ENCODE measurements at places on chromosomes 3 and 15.

GRCh38 chr15:100863796-100864267 lies 15.8 kb upstream of the ALDH1A3 start:
- DNase-seq, result no peak

- DNase-seq, result no peak
Observed at GRCh38 chr3:46946416-46946815, 30.1 kb downstream of the CCDC12 start.

- no peak for DNase-seq
Observed at GRCh38 chr15:29101491-29101890, 168.1 kb downstream of the NSMCE3 start.

DNA sequence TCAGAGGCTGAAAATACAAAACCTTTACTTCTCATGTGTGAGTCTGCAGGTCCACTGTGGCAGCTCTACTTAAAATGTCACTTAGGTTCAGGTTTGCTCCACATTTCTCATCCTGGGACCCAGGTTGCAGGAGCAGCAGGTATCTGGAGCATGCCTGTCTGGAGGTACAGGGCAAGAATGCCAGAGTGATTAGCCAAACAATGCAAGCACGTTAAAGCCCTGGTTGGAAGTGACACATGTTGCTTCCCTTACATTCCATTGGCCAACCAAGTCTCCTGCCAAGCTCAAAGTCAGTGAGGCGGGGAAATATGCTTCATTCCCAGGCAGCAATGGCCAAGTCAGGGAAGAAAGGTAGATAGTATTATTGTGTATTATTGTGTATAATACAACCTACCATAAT lies 76.8 kb upstream of the ARL6 start:
- no peak for DNase-seq

DNA sequence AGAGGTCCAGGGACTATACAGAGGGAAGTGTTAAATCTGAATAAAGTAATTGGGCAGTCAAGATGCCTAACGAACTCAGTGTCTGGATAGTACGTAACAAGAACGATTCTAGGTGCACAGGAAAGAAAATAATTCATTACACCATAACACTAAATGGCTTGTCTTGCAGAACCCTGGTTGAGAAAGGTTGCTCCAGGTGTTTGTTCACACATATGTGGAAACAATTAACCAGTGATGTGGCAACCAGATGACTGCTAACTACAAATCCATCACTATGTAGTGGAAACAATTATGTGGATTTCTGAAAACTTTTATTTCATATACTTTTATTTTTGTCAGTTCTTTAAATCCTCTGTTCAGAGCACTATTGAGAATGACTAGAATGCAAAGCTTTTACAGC lies 10.4 kb upstream of the HDC start:
- DNase-seq, result no peak

GRCh38 chr3:40971191-40972168 lies 227.8 kb upstream of the CTNNB1 start:
- DNase-seq, result no peak

DNA sequence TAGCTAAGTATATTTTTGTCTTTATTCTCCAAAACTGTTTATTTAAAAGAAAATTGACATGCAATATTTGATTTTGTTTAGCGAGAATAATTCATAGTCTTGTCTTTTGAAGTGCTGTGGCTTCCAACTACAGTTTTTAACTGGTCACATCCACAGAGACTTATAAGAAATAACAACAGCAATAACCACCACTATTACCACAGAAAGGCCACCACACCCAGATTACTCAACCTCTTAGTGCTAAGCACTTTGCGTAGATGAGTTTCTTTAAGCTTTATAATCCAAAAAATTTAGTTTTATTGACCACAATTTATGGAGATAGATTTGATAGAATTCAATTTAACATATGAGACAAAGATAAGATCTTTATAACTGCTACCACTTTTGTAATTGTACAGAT lies 468.4 kb upstream of the UBE2E2 start:
- no peak for DNase-seq

DNA sequence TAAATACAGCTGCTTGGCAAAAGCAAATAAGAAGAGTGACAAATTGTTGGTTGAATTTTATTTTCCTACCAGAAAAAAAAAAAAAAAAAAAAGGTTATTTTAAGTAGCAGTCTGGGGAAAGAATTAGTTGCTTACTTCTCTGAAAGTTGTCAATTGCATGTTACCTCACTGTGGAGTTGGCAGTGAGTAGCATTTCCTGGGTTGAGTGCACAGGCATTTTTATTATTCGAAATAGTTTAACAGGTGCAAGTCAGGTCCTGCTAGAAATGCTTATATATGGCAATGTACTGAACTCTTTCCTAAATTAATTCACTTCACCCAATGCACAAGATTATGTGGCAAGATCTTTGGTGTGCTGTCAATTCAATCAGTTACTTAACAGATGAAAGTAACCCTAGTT lies 680.6 kb downstream of the EPHA3 start:
- no peak for DNase-seq

- DNase-seq, result no peak
Observed at GRCh38 chr3:41933154-41933676, 28.7 kb downstream of the ULK4 start.

Data from activated gamma-delta T cell (primary cell).